ENCODE measurements at places on chromosomes 12 and 14.

DNA sequence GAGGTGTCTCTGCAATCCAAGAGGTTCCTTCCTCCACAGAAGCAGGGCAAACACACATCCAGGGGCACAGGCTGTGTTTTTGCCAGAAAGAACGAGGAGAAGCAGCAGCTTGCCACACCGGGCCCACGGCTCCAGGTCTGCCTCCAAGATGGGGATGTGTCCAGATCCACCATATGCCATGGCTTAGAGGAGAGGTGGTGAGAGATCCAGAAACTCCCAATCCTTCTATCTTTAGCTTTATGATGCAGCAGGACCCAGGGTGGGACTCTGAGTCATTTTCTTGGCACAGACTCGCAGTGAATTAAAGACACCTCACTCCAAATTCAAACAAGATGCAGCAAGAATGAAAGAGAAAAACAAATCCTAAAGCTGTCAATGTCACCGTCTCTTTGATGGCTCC, 481.4 kb upstream of the TMEM132C start:
- no peak for DNase-seq

GRCh38 chr14:76763096-76764041, 2.1 kb downstream of the VASH1 start:
- no peak for DNase-seq

GRCh38 chr12:124625867-124626675, 58.7 kb upstream of the NCOR2 start:
- DNase-seq: no peak

- no peak for DNase-seq
These were observed 65.2 kb downstream of the PAPOLA start for GRCh38 chr14:96567289-96567899.

DNA sequence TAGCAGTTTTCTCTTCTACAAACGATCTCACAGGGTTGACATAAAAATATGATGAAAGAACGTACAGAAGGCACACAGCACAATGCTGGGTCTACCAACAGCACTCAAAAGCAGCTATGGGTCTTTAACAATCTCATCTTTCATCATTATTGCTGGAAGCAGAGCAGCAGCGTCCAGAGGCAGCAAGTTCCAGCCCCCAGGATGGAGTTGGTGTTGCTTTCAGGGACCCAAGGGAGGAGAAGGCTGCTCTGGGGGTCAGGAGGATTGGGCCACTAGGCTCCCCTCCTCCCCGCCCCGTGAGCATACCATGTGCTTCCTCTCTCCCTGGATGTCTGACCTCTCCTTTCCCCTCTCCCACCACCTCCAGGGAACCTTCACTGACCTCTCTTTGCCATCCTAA, 13.3 kb downstream of the KCTD10 start:
- DNase-seq: no peak

- DNase-seq: no peak
These were observed 120.5 kb downstream of the KCNMB4 start for GRCh38 chr12:70486588-70486987.

GRCh38 chr14:63949696-63950095, 96.9 kb downstream of the SYNE2 start:
- DNase-seq: no peak

DNA sequence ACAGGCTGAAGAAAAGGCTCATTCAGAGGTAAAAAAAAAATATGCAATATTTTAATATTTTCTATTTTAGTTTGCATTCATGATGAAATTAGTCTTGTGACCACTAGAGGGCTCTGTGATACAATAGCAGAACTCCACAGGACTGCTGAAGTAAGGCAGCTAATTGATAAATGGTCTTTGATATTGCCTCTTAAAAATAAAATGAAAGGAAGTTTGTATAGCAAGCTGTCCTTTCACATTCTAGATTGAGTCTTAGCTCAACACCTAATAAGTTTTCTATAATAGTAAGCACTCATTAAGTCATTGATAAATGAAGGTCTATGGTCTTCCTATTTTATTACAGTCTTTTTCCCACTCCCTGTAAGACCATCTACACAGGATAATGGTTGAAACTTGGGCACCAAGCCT, 315.7 kb downstream of the NAV3 start:
- DNase-seq: no peak

- no peak for DNase-seq
These were observed 683.4 kb downstream of the TMEM121 start for GRCh38 chr14:106209755-106210154.

- DNase-seq: no peak
These were observed 6.7 kb upstream of the NCOR2 start for GRCh38 chr12:124573839-124574786.

DNA sequence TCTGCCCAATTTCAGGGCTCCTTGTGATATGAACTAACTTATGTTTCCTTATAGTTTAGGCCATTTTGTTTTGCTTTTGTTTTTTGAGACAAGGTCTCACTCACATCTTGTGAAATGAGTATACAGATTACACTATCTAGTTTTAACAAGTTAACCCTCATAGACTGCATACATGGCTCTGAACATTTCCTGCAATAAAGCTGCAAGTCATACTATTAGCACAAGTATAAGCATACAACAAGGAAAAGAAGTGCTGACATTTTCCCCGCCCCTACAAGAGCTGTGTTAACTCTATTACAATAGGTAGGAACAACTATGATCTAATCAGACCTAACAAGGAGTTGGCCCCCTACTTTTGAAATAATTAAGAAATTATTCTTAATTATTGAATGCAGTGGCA, 35.9 kb downstream of the CCDC177 start:
- DNase-seq: no peak

DNA sequence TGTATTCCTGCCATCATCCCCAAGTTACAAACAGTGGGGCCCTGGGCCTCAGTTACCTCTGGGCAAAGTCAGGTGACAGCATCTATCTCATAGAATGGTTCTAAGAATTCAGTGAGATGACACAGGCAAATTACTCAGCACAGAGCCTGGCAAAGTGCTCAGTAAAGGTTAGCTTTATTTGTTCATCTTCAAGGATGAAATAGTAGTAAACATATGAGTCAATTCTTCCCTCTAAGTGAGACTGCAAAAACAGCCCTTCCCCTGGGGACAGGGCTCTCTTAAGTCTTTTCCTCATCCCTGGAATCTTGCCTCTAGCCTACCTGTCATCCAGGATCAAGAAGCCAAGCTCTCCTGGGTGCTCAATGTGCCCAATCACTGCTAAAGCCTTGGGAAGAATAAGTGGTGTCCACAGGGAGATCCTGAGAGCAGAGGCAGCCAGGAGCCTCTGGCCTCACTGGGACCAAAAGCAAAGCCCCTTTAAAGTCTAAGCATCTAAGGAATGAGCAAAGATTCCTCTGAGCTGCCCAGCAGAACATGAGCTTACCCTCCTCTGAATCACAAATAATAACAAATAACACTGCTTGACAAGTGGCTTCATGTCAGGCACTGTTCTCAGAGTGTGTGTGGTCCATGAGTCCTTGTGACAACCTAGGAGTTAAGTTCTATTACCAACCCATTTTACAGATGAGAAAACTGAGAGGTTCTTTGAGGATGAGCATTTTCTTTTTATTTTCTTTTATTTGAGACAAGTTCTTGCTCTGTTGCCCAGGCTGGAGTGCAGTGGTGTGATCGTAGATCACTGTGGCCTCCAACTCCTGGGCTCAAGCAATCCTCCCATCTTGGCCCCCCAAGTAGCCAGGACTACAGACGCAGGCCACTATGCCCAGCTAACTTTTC, 12.1 kb downstream of the NUAK1 start:
- no peak for DNase-seq

GRCh38 chr12:95202691-95203486, 14.4 kb downstream of the FGD6 start:
- DNase-seq: no peak

DNA sequence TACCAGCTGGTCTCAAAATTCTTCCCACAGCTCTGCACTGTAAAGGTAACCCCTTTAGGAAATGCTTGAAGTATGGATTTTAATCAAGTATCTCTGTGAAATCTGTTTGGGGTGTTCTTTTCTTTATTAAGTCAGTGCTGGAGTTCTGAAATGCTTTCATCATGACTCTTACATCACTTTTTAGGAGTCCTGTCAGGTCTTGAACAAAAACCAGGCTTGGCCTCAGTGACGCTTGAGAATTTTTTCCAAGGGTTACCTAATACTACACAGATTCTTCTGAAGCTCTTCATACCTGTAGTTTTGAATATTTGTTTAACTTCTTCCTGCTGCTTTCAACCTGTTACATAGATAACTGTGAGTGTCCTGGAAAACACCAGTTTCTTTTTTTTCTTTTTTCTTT, 47.0 kb upstream of the KCNH3 start:
- DNase-seq: no peak

DNA sequence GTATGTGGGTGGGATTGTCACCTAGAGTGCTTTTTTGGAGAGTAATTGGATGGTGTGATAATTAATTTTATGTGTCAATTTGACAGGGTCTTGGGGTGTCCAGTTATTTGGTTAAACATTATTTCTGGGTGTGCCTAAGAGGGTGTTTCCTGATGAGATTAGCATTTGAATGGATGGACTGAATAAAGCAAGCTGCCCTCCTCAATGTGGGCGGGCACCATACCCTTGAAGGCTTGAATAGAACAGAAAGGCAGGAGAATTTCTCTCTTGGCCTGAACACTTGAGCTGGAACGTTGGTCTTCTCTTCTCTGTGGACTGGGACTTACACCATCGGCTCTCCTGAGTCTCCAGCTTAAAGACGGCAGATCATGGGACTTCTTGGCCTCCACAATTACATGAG, 28.8 kb upstream of the TCL1B start:
- DNase-seq: no peak

- DNase-seq: no peak
These were observed 109.5 kb downstream of the PAX9 start for GRCh38 chr14:36771028-36771640.

DNA sequence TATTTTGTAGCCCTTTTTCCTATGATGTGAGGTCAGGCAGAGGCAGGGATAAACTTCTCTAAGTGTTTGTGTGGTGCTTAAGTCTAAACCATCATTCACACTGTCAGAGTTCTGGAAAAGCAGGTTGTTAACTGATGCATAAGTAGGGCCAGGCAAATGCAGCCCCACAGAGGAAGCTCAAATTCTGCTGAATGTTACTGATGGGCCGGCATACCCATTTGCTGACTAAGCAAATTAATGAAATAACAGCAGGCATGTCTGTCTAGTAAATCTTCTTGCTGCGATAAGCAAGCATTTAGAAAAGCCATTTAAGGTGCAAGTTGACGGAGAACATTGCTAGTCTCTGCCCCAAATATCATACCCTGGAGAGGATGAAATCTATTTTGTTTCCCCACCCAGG, 523.2 kb upstream of the CCDC196 start:
- DNase-seq: no peak

DNA sequence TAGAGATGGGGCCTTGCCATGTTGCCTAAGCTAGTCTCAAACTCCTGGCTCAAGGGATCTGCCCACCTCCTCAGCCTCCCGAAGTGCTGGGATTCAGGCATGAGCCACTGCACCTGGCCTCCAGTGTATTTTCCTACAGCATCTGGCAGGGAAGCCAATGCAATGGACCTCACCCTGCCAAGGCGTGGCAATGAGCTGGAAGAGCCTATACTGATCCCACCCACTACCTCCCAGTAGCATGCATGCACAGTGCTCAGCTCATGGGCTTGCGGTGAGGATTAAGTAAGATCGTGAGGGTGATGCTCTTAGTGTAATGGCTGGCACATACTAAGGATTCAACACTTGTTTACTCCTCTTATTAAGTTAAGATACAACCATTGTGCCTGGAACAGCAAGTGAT, 69.7 kb downstream of the PHLDA1 start:
- DNase-seq: no peak

GRCh38 chr14:69441948-69442347, 42.6 kb upstream of the PLEKHD1 start:
- no peak for DNase-seq

- no peak for DNase-seq
These were observed 110.0 kb downstream of the DYRK2 start for GRCh38 chr12:67758521-67758920.

GRCh38 chr12:16392846-16393535, 45.5 kb downstream of the MGST1 start:
- no peak for DNase-seq

DNA sequence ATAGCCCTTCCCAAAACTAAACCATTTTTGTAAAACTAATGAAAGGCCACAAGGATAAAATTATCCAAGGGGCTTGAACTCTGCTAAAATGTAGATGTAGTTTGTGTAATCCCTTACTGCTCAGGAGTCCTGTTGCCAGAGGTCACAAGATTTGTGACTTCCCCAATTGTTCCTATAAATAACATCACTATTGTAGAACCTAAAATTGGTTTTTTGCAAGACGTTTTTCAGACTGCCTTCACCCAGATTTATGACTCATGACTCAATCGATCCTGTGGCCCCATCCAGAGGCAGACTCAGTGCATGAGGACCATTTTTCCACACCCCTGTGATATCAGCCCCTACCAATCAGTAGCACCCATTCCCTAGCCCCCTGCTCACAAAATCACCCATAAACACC, 61.5 kb upstream of the RASSF8 start:
- no peak for DNase-seq

DNA sequence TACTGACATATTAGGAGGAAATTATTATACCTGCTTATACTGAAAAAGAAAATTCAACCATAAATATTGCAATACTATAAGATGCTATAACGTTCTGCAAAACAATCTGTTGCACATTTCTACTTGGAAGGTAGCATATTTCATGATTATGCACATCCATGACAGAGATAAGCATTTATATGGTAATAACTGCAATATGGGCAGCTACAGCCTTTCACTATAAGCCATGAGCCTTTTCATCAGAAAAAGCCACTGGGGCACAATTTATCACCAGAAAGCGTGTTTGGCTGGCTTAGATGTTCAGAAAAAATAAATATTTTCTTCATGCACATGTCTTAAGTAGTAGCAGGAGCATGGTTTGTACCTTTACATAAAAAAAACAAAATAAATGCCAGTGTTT, 340.7 kb downstream of the GALC start:
- DNase-seq: no peak

DNA sequence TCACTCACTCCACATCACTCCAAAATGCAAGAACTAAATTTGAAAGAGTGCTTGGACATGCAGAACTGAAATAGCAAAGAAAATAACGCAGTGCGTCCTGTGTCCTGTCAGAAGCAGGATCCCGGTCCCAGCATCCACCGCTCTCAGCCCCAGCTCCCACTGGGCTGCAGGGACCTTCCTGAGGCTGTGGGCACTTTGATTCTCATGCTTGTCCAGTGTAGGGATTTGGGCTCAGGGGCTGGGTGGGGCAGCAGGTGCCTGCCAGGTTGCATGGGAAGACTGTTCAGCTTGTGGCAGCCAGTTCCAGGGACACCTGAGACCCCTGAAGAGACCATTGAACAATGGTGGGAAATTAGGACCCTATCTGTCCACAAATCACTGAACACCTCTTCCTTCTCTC, 140.0 kb upstream of the FKBP4 start:
- DNase-seq: no peak

DNA sequence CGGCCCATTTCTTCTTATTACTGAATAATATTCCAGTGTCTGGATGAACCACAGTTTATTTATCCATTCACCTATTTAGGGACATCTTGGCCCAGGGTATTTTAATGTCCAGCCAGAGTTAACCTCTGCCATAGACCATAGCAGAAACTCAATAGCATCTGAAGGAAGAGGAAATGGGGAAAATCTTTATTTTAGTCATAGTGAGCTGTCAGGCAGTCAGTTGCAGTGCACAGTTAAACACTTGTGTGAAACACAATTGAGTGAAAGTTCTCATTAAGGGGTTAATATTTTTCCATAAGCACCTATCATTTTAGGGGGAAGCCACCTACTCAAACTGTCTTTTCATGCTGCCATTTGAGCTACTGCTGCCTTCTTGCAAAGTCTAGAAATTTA, 197.3 kb upstream of the PPFIA2 start:
- DNase-seq: no peak

GRCh38 chr14:86013641-86014040, 483.7 kb downstream of the FLRT2 start:
- no peak for DNase-seq

- DNase-seq: no peak
These were observed 196.4 kb downstream of the RPAP3 start for GRCh38 chr12:47509398-47509851.

Measured in activated T-helper 9 cell treated with anti-CD3 and anti-CD28 coated beads, Interleukin-2, amount 50 U/mL, for 16 hours (primary cell).